ENCODE measurements at places on chromosomes 1 and 21.

- no peak for DNase-seq
Measured at GRCh38 chr1:62429581-62429980, 7.3 kb upstream of the USP1 start.

DNA sequence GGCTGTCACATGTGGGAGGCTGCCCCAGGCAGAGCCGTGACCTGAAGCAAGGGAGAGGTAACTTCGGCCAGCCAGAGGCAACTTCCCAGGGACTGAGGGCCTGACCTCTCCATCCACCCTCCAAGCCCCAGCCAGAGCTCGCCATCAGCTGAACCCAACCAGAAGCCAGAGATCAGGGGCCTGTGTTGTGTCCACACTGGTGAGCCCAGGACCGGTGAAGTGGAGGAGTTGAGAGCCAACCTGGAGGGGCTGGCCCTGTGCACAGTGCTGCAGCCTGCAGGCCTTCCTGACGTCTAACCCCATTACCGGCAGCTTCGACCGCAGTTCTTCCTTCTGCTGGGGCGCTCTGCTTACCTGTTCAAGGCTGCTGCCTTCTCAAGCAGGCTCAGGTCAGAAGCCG lies 19.6 kb upstream of the PDE9A start:
- DNase-seq: no peak

GRCh38 chr1:163897412-163898155 lies 575.8 kb downstream of the NUF2 start:
- DNase-seq: no peak

GRCh38 chr1:84855168-84855567 lies 37.8 kb downstream of the LPAR3 start:
- DNase-seq: no peak

GRCh38 chr1:937521-937920 lies 13.8 kb downstream of the SAMD11 start:
- DNase-seq: no peak

DNA sequence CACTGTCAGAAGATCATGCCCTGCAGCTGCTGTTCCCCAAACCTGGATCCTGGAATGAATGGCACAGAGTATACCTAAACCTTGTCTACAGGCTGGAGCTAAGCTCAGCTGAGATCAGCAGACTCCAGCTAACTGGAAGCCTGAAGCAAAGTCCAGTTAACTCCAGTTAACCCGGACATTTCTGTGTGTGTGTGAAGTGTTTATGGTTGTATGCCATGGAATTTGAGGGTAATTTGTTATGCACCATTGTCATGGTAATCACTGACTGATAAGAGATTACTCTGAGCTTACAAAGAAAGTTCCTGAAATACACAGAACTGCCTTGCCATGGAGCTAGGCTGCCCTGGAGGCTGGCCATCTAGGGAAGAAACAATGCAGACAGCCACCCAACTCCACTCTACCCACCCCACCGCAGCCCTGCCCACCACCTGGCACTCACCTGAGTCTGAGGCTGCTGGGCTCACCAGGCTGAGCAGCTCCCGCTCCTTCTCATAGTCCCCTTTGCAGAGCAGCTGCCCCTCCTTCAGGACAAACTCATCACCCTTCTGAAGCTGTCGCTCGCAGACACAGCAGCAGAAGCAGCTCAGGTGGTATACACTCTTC lies 107.4 kb downstream of the LMX1A start:
- DNase-seq: no peak

- DNase-seq: no peak
Measured at GRCh38 chr1:161747801-161748200, 1.8 kb upstream of the DUSP12 start.

DNA sequence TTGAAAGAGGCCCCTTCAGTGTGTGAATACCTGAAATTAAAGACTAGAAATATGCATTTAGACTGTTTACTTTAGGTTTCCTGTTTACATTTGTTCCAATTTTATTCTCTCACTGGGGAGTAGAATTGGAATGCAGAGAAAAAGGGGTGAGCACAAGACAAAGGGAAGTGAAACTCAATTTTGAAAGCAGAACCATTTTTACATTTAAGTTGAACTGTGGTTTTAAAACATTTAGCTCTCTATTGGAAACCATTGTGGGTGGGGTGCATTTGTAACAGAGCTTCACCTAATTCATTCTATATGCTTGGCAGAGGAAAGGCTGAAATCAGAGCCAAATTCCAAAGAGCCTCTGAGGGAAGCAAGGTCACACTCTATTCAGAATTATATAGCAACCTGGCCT lies 235.3 kb upstream of the C1orf105 start:
- DNase-seq: no peak

DNA sequence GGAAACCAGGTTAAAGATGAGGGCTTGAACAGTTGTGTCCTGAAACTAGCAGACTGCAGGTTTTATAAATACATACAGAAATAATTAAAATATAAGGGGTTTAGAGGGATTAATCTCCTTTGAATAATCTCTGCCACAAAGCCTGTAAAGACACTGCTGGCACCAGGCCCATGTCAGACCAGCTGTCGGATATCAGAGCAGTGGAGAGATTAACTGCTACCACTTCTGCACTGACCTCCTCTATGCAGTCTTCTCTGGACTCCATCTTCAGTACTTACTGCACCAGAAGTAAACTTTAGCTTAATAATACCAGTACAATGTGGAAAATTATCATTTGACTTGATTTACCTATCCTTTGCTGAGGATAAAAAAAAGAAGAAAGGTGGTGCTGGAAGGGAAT lies 128.6 kb downstream of the LHX4 start:
- no peak for DNase-seq

DNA sequence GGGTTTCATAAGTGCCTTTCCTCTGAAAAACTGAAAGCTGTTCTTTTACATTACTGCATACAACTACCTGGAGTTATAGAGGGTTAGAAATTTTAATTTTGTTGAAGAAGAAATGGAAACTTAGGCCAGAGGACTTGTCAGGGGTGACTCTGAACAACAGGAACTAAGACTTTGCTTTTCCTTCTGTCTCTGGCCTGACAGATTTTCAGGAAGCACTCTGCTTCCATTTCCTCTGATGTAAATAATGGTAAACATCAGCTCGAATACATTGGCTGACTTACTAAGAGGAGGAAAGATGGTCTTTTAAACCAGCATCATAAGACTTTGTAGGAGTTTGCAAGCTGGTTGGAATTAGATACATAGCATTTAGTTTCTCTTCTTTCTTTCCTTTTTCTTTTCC lies 27.1 kb upstream of the PLEKHM2 start:
- DNase-seq: no peak

DNA sequence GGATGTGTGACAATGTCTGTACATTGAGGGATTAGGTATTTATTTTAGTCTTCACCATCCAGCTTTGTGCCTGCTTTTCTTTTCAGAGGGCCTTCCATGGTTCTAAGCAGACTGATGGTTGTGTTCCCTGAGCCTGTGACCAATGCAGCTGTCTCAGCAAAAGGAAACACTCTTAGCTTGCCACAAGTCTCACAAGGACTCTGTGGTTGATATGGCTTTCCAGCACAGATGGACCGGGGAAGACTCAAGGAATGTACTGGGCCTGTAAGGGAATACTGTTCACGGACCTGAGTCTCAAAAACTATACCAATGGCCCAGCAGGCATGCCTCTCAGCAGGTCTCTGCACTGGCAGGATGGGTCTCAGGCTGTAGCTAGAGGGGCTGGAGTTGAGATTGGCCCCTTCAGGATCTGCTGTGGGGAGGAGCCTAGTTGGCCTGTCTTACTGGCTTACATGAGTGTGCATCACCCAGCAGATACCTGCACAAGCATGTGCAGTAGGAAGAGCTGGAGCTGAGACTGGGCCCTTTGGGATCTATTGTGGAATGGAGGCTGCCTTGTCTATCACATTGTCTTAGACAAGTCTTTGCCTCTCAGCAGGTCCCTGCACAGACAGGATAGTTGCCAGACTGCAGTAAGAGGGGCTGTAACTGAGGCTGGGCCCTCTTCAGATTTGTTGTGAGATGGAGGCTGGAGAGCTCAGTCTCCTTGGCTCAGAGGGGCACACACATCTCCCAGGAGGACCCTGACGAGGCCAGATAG lies 52.0 kb upstream of the PDC start:
- DNase-seq: no peak

DNA sequence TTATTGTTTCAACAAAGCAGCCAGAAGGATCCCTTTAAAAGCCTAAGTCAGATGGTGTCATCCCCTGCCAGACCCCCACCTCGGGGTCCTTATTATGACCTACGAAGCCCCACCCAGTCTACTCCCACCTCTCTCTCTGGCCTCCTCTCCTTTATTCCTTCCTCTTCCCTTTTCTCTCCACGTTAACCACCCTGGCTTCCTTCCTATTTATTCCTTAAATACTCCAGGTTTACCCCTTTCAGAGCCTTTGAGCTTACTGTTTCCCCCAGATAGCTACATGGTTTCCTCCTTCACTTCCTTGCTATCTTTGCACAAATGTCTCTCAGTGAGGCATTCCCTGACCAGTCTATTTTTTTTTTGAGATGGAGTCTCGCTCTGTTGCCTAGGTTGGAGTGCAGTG lies 12.0 kb upstream of the SLC9A1 start:
- DNase-seq: no peak

DNA sequence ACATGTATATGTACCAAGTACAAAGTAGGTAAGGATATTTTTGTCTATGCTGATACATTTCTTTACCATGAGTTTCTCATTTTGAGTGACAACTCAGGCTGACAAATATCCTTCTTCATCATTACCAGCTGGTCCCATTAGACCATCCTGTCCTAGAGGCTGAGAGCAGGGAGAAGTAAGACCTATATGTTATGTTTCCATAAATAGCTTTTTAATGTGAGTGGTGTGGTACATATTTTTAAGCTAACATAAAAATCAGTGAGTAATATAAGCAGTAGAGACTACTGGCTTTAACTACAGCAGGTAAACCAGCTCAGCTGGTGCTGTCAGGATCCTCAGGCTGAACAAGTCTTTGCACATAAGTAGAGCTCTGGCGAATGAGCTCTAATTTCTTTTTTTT lies 62.4 kb downstream of the CLEC20A start:
- no peak for DNase-seq

DNA sequence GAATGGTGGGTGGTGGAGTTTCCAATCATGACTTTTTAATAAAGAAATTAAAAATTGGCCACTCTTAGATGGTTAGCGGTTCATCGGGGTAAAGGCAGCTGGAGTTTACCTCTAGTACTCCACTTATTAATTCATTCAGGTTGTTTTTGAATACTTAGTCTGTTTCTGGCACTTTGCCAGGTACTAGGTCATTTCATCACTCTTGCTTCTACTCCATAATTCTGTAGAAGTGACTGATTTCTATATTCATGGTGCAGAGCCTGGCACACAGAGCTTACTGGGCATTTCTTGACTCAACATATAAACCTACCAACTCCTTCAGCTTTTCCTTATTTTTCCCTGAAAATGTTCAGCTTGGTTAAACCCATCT lies 31.5 kb downstream of the FOXD2 start:
- no peak for DNase-seq

- DNase-seq: no peak
Measured at GRCh38 chr1:78141531-78142231, 95.9 kb downstream of the GIPC2 start.

GRCh38 chr1:91696321-91696720 lies 189.6 kb downstream of the TGFBR3 start:
- no peak for DNase-seq

DNA sequence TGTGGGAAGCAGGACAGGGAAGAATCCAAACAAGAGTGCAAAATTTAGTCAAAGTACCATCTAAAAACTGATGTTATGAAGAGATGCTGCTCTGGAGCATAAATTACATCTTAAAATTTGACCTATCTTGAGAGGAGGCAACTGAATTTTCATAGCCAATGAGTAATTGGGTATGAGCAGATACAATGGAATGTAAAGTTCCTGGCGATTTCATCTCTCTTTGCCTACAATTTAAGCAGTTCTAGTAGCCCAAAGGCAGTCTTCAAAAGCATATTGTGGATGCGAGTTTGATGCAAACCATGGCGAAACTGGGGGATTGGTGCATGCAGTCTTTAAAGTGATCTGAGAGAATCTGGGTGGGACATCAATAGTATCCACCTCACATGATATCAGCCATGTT lies 1265.9 kb downstream of the BRINP3 start:
- DNase-seq: no peak

- DNase-seq: no peak
Measured at GRCh38 chr1:82106672-82107071, 305.9 kb downstream of the ADGRL2 start.

- no peak for DNase-seq
Measured at GRCh38 chr1:27049100-27049499, 36.5 kb upstream of the TENT5B start.

GRCh38 chr1:72837781-72838180 lies 555.4 kb upstream of the NEGR1 start:
- no peak for DNase-seq

DNA sequence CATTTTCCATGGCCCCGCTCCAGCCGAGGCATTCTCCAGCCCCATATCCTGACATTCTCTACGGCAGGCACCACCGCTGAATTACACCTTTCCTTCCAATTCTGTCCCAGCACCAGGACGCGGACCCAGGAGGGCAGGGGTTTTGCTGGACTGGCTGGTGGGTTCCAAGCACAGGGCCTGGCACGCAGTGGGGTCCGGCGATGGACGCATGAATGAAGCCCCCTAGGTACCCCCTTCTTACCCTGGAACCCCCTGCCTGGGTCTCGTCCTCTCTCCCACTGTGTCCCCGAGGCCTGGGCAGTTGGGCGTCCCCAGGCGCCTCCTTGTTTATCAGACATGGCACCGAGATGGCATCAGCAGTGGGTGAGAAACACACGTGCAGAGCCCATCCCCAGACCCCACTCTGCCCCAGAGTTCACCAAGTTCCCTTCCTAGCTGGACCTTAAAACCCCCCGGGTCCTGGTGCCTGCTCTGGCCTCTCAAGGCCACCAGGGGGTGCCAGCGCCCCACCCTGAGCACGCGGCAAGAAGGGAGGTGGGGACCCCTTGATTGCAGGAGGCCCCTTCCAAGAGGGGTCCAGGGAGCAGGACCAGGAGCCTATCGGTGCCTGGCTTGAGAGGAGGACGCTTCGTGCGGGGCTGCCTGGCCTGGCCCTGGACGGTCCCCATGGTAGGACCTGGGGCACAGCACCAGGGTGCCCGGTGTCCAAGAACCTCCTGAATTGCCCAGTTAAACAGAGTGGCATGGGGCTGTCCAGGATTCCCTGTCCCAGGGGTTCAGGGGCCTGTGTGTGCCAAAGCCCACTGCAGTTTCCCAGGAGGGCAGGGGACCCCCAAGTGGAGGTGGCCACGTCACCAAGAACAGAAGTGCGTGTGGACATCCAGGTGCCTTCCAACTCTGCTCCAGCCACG lies 46.1 kb downstream of the MEGF6 start:
- DNase-seq: no peak

DNA sequence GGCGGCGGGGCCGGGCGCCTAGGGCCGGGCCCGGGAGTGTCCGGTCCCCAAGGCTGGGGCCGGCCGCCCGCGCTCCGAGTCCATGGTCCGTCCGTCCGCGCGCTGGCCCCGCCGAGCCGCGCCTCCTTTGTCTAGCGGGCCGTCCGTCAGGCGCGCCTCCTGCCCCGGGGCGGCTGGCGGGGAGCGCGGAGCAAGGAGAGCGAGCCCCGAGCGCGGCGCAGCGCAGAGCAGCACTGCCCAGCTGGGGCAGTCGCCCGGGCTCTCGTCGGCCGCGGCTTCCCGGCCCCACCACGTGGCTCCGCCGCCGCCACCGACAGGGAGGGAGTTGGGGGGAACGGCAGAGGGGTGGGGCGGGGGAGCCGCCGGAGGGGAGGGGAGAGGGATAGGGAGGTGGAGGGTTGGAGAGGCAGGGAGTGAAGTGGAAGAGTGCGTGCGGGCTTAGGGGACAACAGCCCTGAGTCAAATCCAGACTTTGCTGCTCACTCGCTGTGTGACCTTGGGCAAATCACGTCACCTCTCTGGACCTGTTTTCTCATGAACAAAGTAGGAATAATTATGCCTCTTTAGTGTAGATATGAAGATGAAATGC lies at the start of gene NKAIN1:
TSS of gene NKAIN1 (minus strand) at position 235 of the 589 bp plus-strand sequence. CDS start 340 bp downstream, outside the sequence.
- DNase-seq: no peak

- DNase-seq: no peak
Measured at GRCh38 chr1:7089497-7089896, 304.2 kb downstream of the CAMTA1 start.

All from HL-60 (cell line).